Upper lobe of left lung (tissue), 6 donors: ENCODE measurements at places on chromosomes 3 and 15. TPM values are rescaled to one million over a fixed set of nuclear protein-coding genes. Genes with fewer than 3 reads are reported as not detected.

DNA sequence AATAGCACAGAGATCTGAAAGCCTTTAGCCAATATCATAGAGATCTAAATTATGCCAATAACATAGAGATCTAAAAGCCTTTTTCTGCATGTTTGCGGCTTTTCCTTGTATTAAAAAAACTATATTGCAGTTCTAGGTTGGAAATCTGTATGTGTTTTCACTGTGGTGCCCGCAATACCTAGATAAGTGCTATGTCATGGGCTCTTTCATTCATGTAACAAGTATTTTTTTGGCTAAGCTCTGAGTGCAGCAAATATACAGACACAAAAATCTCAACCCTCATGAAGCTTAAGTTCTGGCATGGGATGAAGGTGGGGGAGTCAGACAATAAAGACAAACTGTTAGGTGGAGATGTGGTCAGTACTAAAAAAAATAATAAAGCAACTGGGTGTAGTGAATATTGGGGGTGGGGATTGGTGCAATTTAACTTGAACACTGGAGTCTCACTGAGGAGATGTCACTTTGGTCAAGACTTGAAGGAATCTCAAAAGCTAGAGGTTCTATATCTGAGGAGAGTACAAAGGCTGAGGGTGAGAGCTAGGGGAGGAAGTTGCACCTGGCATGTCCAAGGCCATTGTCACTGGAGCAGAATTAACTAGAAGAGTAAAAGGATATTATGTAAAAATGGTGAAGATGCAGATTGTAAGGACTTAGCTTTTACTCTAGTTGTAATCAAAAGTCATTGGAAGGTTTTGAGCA, 973 bp downstream of the BUB1B start:
- no peak for DNase-seq
- peaks cover 16% of the 10 kb centered on the region for H3K4me1 ChIP-seq
- H3K4me3 ChIP-seq: no peak overlapping the region
- no peak overlapping the region for H3K27ac ChIP-seq
- no peaks in the 10 kb centered on the region for H3K36me3 ChIP-seq

- DNase-seq: no peak
- H3K4me3 ChIP-seq: no peak overlapping the region
- no peak overlapping the region for H3K27ac ChIP-seq
- no peaks in the 10 kb centered on the region for H3K27me3 ChIP-seq
- peaks cover 3% of the 10 kb centered on the region for H3K4me1 ChIP-seq
Measured at GRCh38 chr15:89419370-89419984, 76.9 kb downstream of the RHCG start.

DNA sequence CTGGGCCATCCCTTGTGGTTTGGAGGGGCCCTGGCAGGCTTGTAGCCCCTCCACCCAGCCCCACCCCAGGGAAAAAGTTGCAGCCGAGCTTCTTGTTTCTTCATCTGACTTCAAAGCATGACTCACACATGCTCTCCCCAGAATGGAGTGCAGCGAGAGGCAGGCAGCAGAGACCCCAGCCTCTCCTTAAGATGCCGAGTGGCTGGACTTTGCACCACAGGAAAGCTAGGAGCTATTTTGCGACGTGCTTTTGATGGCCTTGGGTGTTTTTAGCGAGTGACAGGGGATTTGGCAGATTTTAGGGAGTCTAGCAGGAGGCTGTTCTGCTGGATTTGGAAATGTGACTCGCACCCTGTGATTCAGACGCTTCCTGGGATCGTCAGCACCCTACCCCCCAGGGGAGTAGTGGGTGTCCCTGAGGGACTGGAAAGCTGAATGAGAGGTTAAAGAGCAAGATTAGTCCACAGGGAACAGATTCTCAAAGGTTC, 14.2 kb downstream of the BAHD1 start:
- H3K27ac ChIP-seq: no peak overlapping the region
- peaks cover 8% of the 10 kb centered on the region for H3K36me3 ChIP-seq
- no peak overlapping the region for H3K4me3 ChIP-seq
- no peaks in the 10 kb centered on the region for H3K27me3 ChIP-seq
- peaks cover 63% of the 10 kb centered on the region for H3K4me1 ChIP-seq

DNA sequence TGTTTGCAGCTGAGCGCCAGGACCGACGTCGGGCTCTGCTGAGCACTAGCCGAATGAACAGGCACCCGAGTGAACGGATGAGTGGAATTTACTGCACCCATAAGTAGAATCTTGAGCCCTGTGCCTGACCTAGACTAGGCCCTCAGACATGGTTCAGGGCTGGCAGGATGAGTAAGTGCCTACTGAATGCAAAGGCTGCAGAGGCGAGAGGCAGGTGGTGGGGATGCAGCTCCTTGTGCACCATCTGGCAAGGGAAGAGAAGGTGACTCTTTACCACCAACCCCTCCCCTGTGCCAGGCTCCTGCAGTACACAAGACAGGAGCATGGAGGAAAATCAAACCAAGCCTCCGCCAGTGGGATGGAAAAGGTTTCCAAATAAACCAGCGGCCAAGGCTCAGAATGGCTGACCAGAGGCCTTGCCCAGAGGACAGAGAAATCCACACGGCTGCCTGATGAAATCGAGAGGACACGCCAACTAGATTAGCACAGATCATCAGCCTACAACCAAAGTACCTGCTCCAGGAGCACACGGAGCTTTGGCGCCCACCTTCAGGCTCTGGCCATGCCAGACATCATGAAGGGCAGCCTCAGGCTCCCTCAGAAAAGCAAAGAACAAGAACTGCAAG, 141.7 kb upstream of the IQSEC1 start:
- H3K27ac ChIP-seq: no peak overlapping the region
- DNase-seq: no peak
- no peaks in the 10 kb centered on the region for H3K36me3 ChIP-seq
- no peak overlapping the region for H3K4me3 ChIP-seq
- no peaks in the 10 kb centered on the region for H3K27me3 ChIP-seq
- no peaks in the 10 kb centered on the region for H3K4me1 ChIP-seq

DNA sequence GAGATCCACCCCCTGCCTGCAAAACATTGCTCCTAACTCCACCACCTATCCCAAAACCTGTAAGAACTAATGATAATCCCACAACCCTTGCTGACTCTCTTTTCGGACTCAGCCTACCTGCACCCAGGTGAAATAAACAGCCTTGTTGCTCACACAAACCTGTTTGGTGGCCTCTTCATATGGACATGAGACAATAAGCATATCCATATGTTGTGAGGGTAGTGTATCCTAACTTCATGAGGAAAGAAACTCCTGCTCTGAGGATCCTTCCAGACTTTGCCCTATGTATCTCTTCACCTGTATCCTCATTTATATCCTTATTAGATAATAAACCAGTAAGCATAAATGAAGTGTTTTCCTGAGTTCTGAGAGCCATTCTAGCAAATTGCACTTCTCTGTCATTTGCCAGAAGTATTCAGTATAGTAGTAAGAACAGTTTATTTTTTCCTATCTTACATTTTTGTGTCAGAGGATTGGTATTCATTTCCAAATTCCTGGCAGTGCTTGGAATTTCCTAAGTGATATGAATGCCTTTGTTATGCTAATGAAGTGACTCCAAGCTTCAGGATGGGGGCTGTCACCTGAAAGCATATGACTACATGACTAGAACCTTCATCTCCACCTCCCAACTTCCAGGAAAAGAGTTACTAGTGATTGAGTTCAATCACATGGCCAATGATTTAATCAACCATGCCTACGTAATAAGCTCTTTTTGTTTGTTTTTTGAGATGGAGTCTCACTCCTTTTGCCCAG, 30.2 kb downstream of the TTBK2 start:
- no peaks in the 10 kb centered on the region for H3K27me3 ChIP-seq
- no peaks in the 10 kb centered on the region for H3K36me3 ChIP-seq
- no peak overlapping the region for H3K4me3 ChIP-seq
- no peak overlapping the region for H3K27ac ChIP-seq
- no peaks in the 10 kb centered on the region for H3K4me1 ChIP-seq

DNA sequence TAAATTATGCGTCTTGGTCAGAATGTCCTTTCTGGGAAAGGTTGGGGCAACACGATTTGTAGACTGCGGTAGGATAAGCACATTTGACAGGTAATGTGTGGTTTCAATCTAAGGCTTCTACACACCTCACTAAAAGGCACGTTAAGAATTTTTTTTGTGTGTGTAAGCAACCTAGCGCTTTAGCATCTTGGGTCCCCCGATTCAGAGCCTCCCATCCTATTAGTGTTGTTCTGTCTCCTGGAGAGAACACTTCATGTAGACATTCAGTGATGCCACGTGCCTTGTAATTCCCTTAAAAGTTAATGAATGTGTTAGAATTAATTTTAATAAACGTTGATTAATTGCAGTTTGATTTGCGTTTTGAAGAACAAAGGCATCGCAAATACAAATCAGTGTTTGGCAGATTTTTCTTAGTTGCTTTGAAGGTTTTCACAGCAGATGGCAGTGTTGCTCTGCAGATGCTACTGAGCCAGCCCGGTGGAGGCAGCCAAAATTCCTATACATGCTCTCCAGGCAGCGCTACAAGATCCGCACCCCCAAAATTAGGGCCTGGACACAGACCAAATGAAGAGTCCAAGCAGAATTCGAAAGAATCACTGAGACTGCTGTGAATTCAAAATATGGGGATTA, 63.5 kb downstream of the OTOL1 start:
- no peaks in the 10 kb centered on the region for H3K4me1 ChIP-seq
- H3K36me3 ChIP-seq: no peaks in the 10 kb centered on the region
- H3K4me3 ChIP-seq: no peak overlapping the region
- no peak for DNase-seq
- H3K27ac ChIP-seq: no peak overlapping the region

DNA sequence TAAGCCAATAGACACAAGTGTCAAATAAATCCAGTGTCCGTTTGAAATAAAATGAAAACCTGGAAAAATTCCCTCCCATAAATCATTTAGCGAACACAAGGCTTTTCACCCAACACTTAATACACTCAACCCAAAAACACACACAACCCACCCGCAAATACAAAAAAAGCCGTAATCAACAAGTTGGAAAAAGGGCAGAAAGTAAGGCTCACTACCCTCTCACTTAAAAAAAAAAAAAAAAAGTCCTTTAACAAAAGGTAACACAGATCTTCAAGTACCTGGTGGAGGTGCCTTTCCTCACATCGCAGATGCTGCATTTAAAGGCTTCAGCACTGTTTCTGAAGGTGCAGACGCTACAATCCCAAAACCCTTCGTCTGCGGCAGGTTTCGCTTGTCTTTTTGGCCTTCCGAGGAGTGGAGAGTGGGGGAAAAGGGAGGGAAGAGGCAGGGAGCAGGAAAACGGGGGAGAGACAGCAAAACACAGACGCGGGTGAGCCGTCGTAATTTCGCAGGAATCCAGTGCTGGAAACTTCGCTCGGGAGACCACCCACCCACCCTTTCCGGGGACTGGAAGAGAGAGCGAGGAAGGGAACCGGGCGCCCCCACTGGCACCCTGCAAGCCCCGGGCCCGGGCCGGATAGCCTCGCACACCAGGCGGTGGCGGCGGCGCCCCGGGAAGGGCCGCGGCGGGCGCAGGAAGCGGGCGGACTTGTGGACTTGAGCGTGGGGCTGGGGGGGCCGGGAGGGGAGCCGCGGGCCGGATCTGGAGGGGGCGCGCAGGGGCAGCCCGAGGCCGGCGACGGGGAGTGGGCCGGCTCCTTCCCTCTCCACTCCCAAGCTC, 401.8 kb downstream of the SHQ1 start:
- H3K27ac ChIP-seq: peak within 1 kb of the TSS; percentile 94
- no peaks in the 10 kb centered on the region for H3K27me3 ChIP-seq
- no peaks in the 10 kb centered on the region for H3K36me3 ChIP-seq

DNA sequence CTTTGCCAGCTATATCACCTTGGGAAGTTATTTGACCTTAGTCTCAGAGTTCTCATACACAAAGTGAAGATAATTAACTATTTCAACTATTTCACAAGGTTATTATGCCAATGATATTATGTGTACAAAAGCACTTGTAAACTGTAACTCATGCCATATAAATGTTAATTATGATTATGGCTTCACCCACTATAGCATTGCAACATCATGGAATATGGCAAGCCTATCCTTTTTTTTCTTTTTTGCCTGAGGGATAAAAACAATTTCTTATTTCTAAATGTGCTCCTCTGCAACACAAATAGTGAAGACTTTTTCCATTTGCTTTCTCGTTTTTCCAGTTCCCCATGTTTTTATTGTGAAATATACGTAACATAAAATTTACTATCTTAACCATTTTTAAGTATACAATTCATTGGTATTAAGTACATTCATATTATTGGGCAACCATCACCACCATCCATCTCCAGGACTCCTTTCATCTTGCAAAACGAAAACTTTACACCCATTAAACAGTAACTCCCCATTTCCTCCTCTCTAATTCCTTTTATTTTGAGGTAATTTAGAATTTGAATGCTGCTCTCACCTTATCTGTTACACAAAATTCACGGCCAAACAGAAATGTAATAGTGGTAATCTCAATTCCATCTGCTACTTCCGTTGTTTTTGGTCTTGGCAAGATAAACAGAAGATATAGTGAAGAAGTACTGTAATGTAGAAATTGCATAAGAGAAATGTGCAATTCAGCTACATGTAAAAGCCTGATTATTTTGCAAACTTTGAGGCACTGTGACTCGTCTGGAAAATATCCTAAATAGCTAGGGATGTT, 46.3 kb downstream of the NANOGP8 start:
- no peak overlapping the region for H3K4me3 ChIP-seq
- no peaks in the 10 kb centered on the region for H3K36me3 ChIP-seq
- no peak overlapping the region for H3K27ac ChIP-seq
- no peaks in the 10 kb centered on the region for H3K27me3 ChIP-seq
- H3K4me1 ChIP-seq: no peaks in the 10 kb centered on the region

Gene ALDH1L1
- 6.2 TPM for total RNA-seq

Gene PLA2G4B
- 16.6 TPM for total RNA-seq

Gene TIGIT
- not detected for total RNA-seq

Gene SI
- not detected for total RNA-seq

Gene RTF1
- total RNA-seq: 27.1 TPM

Gene PRR20G
- not detected for total RNA-seq
